OCI-M1 (cell line): ENCODE measurements at places on chromosomes 12 and 14.

DNA sequence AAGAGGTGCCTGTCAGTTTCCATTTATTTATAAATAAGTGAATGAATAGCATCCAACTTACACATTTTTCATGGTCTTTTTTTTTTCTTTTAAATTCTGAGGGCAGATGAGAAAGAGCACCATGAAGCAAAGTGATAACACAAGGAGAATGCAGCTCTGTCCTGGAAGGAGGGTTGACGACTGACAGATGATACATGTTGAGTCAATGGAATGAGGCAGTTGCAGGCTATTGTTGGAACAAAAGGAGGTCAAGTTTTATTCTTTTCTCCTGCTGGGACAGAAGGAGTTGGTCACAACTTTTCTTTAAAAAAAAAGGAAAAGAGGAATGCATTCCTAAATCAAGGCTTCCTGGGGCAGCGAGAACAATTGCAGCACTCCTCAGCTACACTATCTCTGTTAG is 119.9 kb upstream of the PLEKHG7 start:
- DNase-seq, result no peak

GRCh38 chr12:50083301-50083700 is 1.8 kb upstream of the SMARCD1 start:
- no peak for DNase-seq

GRCh38 chr14:41636492-41637392 is 30.1 kb downstream of the LRFN5 start:
- DNase-seq, result no peak

DNA sequence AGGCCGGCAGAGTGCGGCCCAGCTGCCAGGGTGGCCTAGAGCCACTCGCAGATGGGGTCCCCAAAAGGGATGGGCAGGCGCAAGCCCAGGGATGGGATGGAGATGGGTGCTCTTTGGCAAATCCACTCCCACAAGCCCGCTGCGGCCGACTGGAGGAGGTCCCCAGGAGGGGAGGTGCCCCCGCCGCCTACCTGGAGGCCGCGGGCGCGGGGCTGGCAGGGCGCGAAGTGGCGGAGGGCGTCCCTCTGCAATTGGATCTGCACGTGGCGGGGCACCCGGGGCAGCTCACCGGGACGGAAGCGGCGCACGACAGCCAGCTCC is 730 bp downstream of the PPP1R3E start:
- no peak for DNase-seq

DNA sequence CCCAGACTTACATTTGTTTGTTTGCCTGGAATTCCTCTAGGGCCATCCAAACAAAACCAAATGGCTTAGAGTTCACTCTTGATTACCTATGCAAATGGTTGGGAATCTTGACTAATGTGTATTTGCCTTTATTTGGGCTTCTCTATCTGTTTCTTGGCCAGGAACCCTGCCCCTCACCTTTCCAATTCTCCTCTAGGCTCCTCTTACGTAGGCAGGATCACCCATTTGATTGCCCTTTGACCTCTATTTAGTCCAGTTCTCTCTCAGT is 123.0 kb upstream of the DYRK2 start:
- DNase-seq, result no peak

GRCh38 chr14:76546426-76547221 is 170.7 kb downstream of the ESRRB start:
- DNase-seq, result peak; percentile 56
